ENCODE measurements at places on chromosomes 5 and 9.

- peak; percentile 16 for DNase-seq
Measured at GRCh38 chr5:81750308-81751008, 439 bp downstream of the SSBP2 start.

DNA sequence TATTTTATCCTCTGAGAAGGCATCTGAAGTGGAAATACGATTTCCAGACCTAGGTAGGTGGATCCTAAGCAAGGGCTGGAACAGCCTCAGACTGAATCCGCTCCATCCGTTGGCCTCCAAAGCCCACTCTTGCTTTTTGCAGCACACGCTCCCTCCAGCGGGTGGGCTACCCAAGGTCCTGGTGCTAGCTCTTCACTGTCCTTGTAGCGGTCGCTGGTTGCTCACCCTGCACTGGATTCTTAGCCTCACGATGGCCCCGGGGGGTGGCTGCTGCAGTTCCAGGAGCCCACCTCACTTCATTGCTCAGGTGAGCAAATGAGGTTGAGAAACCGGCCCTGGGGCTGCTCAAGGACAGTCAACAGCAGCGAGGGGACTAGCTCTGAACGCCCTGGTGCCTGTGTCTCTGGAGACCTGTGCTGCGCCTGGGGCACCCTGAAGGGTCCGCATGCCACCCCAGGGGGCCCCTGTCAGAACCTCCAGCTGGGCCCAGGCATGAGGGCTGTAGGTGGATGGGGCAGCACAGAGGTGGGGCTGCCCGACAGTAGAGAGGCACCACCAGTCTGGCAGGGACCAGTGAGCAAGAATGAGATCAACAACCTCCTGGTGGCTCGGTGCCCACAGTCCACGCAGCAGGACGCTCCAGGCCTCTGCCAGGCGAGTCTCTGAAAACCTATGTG lies 4.3 kb downstream of the MGAT4B start:
- no peak for DNase-seq

DNA sequence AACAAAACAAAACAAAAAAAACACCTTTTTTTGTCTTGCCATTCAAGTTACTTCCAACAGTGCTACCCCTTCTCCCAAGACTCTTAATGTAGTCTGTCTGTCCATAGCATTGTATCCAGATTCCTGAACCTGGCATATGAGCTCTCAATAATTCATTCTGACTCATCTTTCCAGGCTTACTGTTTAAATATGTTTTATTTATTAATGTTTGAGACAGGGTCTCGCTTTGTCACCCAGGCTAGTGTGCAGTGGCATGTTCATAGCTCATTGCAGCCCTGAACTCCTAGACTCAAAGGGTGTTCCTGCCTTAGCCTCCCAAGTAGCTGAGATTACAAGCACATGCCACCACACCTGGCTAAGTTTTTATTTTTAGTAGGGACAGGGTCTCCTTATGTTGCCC lies 208.0 kb upstream of the DMRT1 start:
- no peak for DNase-seq

- no peak for DNase-seq
Measured at GRCh38 chr5:147920420-147921030, 14.2 kb upstream of the C5orf46 start.

- DNase-seq = no peak
Measured at GRCh38 chr9:137899551-137900360, 22.2 kb downstream of the CACNA1B start.

GRCh38 chr5:171415115-171415730 lies 4.2 kb upstream of the FGF18 start:
- DNase-seq = no peak

DNA sequence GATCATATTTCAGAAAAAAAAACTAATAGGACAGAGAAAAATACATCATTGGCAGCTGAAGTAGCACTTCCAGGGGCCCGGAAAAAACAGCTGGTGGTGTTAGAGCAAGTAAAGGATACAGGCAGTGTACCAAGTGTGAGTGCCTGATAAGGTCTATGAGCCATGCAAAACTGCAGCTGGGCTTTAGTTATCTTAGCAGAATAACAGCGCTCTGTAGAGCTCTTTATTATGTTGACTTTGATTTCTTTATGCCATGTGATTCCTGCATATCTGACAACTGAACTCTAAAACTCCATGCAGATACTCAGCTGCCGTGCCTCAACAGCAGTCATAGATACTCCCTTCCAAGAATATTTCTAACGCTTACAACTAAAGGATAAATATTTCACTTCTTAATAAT lies 119.5 kb downstream of the CAAP1 start:
- no peak for DNase-seq

DNA sequence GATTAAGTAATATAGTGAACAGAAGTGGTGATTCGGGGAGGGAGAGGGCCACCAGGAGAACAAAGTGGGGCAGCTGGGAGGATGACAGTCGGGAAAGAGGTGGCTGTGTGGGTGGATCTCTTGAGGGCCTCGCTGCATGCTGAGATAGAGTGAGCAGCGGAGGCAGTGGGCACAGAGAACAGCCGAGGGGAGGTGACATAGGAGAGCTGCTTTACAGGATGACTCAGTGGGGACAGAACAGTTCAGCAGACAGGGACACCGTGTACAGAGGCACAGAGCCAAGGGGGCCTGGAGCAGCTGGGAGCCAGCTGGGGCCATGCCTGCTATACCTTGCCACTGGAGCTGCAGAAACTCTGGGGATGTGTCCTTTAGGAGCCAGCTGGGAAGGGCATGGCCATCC lies 273.9 kb downstream of the GADD45G start:
- no peak for DNase-seq

DNA sequence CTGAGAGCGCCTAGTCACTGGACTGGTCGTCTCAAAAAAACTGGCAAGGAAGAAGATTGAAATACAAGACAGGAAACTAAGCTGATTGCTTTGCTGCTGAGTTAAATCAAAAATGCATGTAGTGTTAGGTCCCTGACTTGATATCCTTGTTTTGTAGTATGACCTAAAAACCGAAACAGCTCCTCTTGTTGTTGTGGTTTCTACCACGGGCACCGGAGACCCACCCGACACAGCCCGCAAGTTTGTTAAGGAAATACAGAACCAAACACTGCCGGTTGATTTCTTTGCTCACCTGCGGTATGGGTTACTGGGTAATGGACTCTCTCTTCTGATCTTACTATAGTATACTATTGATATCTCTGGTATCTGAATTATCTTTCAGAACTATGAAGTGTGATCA lies 4.3 kb downstream of the MTRR start:
- no peak for DNase-seq

DNA sequence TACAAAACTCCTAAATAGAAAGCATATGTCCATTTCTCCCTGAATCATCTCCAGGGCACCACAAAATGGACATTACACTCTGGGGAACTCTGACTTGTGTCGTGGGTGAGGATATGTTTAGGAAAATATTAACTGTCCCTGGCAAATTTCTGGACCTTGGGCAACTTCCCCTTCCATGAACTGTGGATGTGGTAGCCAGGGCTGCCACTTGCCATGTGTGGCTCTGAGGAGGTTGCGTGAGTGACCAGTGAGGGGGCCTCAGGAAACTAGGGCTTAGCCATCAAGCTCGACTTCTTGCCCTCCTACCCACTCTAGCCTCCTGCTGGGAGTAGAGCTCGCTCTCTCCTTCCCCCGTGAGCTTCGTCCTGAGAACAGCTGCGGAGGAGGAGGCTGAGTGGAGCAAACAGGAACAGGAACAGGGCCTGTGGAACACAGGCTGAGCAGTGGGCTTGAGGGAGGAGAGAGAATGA lies 13.8 kb upstream of the STC2 start:
- no peak for DNase-seq

- DNase-seq = no peak
Measured at GRCh38 chr9:34203992-34204635, 25.3 kb downstream of the UBAP1 start.

DNA sequence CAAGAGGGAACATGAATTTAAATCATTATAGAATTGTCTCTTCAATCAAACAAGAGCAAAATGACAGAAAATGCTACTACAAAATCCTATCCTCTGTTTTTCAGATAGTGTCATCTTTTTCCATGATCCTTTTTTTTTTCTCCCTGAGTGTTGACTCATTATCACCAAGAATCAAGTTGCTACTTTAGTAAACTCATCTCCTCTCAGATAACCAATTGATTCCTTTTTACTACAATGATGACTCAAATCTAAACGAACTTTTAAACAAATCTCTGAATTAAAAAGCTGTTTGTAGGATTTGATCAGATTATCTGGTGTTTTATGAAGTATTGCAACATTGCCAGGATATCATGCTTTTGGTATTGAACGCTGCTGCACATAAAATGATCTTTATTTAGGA lies 23.9 kb upstream of the IL7R start:
- no peak for DNase-seq

DNA sequence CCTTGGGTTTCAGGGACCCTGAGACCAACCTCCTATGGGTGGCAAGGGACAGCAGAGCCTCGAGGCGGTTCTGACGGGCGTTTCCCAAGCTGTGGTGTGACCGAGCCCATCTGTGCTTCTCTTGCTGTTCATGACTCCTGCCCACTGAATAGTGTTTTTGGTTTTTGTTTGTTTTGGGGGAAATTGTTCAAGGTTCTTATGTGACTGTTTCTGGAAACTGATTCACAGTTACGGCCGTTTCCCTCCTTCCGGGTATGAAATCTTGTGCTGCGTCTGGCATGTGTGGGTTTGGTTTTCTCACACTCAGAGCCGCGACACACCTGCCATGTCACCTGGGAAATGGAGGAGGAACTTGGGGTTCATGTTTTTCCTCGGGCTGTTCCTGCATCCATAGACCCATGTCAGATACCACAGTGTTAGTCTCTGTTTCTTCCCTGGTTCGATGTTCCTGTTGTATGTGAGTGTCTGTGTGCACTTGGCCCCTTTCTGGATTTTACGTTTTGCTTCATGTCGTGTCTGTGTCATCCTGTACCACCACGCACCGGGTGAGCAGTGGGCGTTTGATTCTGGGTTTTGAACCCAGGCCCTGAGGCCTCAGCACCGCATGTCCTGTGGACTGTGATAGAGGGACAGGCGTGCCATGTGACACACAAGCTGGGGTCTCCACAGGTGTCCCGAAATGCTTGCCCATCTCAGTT lies 28.8 kb downstream of the FBXW5 start:
- DNase-seq = no peak

DNA sequence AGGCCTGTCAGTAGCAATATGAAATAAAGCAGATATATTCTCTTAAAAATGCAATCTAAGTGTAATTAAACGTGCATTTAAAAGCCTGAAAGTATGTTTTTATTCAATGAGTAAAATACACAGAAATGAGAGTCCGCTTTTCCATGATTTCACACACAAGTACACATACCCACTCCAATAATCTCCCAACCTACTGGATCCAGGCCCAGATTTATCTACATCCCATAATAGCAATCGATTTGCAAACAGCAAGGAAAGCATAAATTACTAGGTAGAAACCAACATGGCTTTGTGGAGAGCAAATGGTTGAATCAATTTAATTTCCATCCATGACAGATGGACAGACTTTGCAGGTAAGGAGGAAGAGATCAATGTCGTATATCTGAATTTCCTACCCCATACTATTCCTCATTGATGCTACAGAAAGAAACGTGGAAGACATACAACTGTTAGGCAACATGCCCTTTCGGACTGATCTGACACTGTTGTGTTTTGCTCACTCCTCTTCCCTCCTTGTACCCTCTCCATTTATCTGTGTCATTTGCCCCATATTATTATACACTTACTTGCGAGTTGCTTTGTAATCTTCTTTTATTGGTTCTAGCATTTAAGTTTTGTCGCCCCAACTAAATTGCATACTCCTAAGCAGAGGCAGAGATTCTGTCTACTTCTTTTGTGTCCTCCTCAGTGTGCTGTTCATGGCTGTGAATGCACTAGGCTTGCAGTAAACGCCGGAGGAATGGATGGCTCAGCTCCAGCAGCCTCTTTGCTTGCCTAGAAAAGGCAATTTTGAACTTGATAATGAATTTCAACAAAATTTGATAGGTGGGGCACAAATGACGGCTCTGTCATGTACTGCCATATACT lies 133.6 kb downstream of the NFIB start:
- DNase-seq = no peak

- DNase-seq = no peak
Measured at GRCh38 chr5:35061211-35061770, 13.5 kb upstream of the AGXT2 start.

GRCh38 chr5:1447671-1448361 lies 2.6 kb upstream of the SLC6A3 start:
- DNase-seq = no peak

- no peak for DNase-seq
Measured at GRCh38 chr5:39024884-39025283, 49.3 kb downstream of the RICTOR start.

DNA sequence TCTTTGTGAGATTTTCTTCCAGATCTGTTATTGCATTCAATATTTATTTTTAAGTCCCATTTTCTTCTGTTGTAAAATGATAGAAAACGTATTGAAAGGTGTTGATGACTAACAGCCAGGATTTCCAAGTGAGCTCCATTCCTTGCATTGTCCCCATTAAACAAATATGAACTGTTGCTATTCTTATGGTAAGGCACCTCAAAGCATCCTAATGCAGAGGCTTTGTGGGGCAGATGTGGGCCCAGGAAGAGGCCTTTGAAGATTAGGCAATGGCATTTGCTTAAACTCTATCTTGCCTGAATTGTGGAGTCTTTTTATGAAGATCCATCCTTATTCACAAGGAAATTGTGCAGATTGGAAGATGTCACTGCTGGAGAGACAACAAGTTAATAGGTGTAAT lies 38.9 kb downstream of the NTRK2 start:
- DNase-seq = no peak

- peak; percentile 44 for DNase-seq
Measured at GRCh38 chr5:14685757-14686156, 21.2 kb downstream of the OTULIN start.

GRCh38 chr9:91190062-91190461 lies 171.7 kb downstream of the AUH start:
- DNase-seq = no peak

GRCh38 chr5:109714592-109714991 lies 24.9 kb downstream of the MAN2A1 start:
- DNase-seq = no peak

GRCh38 chr5:161047024-161047423 lies 195.0 kb upstream of the ATP10B start:
- no peak for DNase-seq

DNA sequence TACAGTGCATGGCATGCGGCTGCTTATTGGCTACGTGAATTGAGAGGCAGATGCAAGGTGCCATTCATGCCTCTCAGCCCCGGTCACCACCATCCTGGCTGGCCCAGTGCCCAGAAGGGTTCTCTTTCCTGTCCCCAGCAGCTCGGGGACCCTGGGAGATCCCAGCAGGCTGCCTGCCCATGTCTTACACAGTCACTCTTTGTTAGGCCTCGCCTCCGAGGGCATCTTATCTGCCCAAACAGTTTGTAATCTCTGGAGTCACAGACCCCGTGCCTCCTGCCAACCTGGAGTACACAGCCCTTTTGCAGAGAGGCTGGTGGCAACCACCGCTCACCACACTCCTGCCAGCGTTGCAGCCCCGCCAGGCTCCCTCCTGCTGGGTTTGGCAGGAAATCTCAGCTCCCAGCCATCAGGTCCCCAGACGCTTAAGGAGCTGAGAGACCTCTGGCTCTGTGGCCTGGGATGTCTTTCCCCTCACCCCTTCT lies 7.0 kb upstream of the AK1 start:
- no peak for DNase-seq

DNA sequence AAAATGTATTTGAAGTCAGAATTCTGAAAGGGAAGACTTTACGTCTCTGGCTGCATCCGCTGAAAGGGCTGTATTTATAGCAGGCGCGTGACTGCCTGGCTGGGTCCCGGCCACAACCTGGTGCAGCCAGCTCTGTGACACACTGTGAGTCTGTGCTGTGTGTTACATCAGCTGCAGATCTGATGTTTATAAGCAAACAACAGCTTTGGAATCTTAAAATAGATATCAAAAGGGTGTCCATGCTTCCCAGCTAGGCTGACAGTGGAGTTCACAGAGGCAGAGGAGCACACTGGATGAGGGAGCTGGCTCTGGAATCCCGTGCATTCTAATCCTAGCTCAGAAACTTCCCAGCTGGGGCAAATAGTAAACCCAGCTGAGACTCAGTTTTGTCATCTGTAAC lies 433.4 kb upstream of the BRINP1 start:
- DNase-seq = no peak

All from T-cell (primary cell).